Left colon (tissue), 2 donors: ENCODE measurements at places on chromosomes 4 and X. TPM values are rescaled to one million over a fixed set of nuclear protein-coding genes. Genes with fewer than 3 reads are reported as not detected.
A peak's percentile ranks its signal among the peaks of the same experiment; 100 is the strongest.

The SYTL4 gene
- 48.0 TPM for total RNA-seq

DNA sequence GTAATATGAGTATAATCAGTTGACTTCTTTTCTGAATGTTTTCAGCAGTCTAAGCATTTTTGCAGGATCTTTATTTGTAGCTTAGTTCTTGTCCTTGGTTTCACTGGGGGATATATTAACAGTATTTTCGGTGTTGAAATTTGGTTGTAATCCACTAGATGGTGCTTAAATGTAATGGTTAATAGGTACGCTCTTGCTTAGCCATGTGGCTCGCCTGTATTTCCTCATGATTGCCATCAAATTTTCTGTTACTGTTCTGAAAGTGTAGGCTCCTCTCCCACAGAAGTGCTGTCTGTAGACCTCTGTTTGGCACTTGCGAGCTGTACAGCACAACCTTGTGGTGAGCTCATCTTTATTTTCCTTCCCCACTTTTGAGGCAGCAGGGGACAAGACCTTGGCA is 3.9 kb upstream of the FAAH2 start:
- DNase-seq = no peak

DNA sequence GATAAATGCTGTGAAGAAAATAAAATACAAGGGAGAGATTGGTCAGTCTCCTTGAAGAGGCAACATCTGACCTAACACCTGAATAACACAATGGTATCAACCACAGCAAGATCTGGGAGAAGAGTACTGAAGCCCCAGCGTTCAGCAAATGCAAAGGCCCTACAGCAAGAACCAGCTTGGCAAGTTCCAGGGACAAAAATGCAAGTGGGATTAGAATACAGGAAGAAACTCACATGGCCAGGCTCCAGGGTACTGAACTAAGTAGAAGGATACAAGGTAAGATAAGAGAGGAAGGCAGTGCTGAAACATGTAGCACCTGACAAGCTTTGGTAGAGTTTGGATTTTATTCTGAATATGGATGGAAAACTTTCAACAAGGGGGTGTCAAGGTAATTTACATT is 3.6 kb downstream of the SMIM14 start:
- DNase-seq = peak; percentile 41

The CT45A10 gene
- total RNA-seq = not detected

- DNase-seq = no peak
These were observed 431.5 kb upstream of the BOD1L1 start for GRCh38 chr4:14059006-14059405.

The KCTD8 gene
- total RNA-seq = not detected

The CYBB gene
- total RNA-seq = 23.5 TPM

- DNase-seq = no peak
These were observed 16.6 kb downstream of the TRIML2 start for GRCh38 chr4:188092824-188093223.

DNA sequence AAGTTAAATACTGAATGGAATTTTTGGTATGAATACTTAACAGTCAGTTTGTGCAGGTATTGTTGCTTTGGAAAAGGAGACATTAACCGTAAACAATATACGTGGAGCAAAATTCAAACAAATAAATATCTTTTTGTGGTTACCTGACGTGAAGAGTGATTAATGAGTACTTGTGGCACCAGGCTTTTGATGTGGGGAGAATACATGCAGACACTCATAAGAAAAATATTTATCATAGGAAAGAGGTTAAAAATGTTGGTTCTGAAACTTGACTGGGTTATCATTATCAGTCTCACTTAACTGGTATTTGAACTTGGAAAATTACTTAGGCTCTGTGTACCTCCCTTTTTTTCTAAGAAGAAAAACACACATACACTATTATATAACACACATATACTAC is 136.4 kb upstream of the NDST4 start:
- DNase-seq = no peak

- no peak for DNase-seq
These were observed 32.3 kb downstream of the STX18 start for GRCh38 chr4:4509521-4509920.

DNA sequence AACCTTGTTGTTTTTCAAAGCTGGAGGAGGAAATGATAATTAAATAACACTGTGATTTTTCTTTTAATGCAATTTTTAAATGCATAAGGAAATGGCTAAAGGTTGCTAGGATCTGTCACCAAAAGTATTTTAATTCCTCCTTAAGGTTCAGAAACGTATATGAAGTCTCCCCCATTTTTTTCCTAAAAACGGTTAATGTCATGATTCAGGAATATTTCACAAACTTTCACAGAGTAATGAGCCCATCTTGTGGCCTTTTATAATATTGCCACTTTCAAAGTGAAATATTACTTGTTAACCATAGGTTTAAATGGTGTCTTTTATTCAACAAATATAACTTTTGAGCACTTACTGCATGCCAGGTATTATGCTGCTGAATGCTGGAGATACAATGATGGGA is 99.5 kb upstream of the USP38 start:
- DNase-seq = no peak

GRCh38 chr4:89563431-89563830 is 255.8 kb upstream of the GPRIN3 start:
- no peak for DNase-seq

The PLA2G12A gene
- total RNA-seq = 41.0 TPM

GRCh38 chrX:31232506-31232905 is 160.7 kb upstream of the FTHL17 start:
- DNase-seq = no peak

The MAGED4B gene
- 5.2 TPM for total RNA-seq

The ATP2B3 gene
- total RNA-seq = 0.21 TPM

- no peak for DNase-seq
These were observed 33.9 kb downstream of the NBDY start for GRCh38 chrX:56762707-56763555.

DNA sequence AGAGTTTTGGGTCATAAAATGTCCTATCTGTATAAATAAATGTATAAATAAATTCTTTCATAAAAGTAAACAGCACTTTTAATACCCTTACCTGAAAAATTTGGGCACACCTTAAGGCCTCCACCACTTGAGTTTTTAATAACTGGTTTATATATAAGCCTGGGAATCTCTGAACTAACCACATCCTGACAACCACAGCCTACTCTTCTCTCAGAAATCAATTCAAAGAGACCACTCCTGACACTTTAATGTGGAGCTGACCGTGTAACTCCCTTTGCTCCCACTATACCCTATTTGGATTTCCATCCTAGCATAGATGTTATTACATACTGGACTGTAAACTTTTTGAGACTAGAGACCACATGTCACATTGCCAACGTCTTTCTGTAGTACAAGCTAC is 3.5 kb downstream of the FBXL5 start:
- DNase-seq = no peak

- DNase-seq = no peak
These were observed 52.6 kb upstream of the ESX1 start for GRCh38 chrX:104307341-104307740.

DNA sequence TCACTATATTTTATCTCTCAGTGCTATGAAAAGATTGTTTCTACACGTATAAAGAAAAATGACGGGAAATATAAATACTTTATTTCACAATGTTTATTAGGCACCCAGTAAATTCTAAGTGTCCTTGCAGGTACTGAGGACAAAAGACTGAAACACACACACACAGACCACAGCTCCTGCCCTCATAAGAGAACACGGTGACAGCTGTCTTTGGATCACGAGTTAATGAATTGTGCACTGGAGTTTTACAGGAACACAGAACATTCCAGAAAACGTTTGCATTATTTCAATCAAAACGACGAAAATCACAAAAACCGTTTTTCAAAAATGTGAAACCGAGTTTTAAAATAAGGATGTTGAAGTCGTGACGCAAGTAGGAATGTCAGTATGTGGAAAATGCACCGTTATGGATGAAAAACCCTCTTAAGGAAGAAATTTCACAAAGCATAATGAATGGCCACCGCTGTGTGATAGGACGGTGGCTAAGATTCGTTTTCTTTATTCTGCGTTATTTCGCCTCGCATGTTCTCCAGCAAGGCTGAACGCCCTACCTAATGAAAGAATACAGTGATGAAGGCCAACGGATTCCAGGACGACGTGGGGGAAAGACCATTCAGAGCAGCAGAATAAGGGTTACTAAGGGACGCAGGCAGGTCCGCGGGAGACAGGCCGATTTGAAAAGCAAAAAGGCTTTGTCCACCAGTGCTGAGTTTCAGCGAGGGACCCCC is 24.2 kb downstream of the FAM156A start:
- DNase-seq = no peak

DNA sequence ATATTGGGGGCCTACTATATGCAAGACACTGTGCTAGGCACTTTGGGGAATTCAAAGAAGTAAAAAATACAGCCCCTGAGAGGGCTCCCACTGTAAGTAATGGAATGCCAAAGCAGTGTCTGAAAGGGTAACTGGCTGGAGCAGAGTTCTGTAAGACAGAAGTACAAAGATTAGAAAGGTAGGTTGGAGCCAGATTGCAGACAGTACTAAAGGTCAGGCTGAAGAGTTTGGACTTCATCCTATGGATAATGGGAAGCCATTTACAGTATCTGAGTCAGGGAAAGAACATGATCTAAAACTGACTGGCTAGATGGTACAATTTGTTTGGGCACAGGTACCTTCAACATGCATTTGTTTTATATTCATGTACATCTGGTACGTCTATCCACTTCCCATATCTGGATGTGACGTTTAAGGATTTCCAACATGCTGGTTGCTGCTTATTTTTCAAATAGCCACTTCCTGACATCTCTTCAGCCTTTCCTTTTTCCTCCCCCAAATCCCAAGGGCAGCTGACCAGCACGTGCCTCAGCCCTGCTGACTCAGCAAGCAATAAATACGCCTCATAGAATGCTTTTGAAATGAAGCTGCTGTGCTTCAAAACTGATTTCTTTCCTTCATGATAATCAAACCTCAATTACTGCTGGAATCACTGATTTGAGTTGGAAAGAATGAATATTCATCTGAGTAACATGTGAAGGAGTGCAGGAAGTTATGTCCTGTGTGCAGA is 9.5 kb downstream of the ENOX2 start:
- DNase-seq = no peak

GRCh38 chr4:124810827-124811226 is 98.3 kb upstream of the ANKRD50 start:
- DNase-seq = no peak

The EGFL6 gene
- total RNA-seq = 0.11 TPM

- peak; percentile 22 for DNase-seq
These were observed 547 bp downstream of the GUCY1A1 start for GRCh38 chr4:155667222-155667567.

The RNF150 gene
- 9.9 TPM for total RNA-seq

DNA sequence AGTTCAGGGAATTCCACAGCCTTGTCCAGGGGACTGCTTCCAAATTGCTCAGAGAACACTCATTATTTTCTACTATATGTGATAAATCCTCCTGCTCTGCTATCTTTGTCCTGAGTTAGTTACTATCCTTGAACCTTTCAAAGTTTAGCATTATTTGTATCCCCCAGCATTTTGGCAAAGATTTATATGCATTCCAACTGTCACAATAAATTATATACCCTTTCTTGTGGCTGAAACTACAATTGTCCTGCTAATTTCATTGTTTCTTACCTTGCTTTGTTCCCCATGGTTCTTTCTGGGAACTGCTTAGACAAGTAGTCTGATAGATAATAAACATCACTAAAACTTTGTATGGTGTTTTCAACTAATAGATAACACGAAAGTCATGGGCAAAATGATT is 40.5 kb downstream of the TECRL start:
- no peak for DNase-seq

- no peak for DNase-seq
These were observed 11.5 kb downstream of the PRDM8 start for GRCh38 chr4:80208610-80209339.

GRCh38 chr4:186910385-186910784 is 186.7 kb upstream of the FAT1 start:
- DNase-seq = no peak
